ENCODE measurements at places on chromosomes 4 and X.

GRCh38 chr4:40630335-40631021 is 814 bp upstream of the RBM47 start:
- DNase-seq: no peak

DNA sequence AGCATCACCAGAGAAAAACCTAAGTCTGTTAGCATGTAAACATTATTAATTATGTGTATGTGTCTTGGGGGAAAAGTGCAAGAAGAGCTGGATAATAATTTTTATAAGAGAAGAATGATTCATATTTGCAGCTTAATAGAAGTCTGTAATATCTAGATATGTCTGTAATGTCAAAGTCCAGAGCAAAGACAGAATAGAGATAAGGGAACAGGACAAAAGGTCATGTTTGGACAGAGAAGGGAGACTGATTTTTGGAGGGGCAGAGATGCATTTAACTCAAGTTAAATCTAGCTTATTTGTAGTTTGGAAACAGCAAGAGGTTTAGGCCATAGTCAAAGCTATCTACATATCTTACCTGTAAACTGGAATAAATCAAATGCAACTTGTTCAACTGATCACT is 61.2 kb downstream of the MAGED1 start:
- DNase-seq: no peak

DNA sequence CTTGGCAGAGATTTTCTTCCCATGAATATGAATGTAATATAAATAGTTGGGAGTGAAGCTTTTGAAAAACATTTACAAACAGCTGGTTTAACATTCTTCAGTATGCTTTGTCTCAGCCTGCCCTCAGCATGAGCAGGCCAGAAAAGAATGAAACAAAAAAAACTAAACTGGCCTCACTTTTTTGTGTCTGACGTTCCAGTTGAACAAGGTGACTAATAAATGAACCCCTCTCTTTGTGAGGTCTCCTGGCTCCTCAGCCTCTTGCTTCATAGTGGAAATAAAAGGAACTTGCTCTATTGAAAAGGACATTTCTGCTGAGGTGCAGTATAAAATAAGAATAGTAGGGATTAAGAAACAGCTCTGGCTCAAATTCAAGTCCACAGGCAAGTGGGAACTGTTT is 9.4 kb downstream of the CHST7 start:
- peak; percentile 46 for DNase-seq

DNA sequence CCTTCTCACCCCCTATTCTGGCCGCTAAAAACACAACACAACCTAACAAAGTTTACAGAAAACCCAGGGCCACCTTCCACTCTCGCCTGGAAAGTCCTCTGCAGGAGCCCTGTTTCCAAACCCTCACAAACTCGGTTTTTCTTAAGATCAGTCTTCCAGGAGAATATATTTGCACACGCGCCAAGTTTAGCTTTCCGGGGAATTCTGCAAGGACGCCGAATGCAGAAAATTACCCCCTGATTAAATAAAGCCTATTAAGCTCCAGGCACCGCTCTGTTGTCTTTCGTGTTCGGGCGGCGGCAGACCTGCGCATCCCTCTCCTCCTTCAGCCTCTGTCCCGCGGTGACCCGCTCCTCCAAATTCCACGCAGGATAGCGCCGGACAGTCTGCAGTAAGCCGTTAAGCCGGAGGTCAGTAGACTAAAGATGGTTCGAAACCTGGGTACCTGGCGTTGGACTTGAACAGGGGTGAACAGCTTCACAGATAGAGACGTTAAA is 5.0 kb downstream of the MSX1 start:
- no peak for DNase-seq

DNA sequence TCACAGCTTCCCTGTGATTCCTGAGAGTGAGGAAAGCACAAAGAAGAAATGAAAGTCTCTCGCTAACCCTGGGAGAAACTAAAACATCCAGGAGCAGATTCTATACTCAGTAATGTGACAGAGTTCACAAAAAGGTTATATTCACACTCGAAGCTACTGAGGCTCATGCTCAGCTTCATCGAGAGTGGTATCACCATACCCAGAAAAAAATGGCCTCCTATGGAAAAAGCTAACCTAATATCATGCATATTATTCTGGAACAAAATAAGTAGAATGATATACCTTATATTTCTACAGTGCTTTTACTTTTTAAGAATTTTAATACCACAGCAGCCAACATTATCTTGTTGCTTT is 13.5 kb upstream of the CDKN2AIP start:
- DNase-seq: no peak

DNA sequence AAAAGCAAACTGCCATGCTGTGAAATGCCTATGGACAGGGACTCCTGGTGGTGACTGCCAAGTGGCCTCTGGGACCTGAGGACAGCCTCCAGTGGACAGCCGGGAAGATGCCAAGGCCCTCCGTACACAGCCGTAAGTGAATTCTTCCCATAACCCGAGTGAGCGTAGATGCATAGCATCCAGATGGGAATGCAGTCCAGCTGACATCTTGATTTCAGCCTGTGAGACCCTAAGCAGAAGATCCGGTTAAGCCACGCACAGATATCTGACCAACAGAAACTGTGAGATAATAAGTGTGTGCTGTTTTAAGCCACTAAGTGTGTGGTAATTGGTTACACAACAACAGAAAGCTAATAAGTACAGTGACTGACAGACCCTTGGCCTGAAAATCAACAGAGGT is 55.9 kb downstream of the TMEM156 start:
- no peak for DNase-seq

DNA sequence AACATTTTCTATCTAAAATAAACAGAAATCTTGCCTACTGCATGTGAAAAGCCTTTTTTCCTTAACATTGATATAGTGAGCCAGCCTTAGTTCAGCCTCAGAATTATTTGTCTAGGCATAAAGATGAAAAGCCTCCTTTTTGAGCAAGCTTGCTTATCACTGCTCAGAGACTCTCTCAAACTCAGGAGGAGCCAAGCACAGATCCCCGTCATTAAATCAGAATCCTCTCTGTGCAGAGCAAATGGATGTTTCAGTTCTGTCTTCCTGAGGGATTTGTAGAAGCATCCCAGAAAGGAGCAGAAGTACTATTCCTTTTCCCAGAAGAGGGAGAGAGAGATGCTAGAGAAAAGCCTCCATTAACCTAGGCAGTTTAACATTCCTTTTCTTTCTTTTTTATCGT is 186.9 kb upstream of the LNX1 start:
- no peak for DNase-seq

GRCh38 chrX:85024562-85024961 is 20.9 kb downstream of the APOOL start:
- DNase-seq: no peak

GRCh38 chr4:186002853-186003252 is 66.1 kb upstream of the TLR3 start:
- DNase-seq: no peak

DNA sequence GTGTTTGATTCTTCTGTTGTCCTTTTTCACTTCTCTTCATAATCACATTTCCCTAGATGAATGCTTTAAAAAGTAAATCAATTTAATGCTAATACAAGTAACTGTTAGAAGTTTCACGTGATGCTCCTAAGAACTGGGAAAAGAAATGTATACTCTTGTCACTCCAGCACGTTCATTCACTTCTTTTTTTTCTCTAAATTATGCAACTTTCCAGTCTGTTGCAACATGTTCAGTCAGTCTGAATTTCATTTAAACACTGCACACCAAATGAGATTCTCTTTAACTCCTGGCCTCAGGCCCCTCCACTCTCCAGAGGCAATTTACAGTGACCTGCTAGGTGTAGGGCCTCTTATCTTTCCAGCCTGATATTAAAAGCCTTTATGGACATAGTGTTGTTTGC is 321.9 kb downstream of the HS3ST1 start:
- no peak for DNase-seq

GRCh38 chrX:20394451-20394850 is 127.7 kb upstream of the RPS6KA3 start:
- DNase-seq: no peak

DNA sequence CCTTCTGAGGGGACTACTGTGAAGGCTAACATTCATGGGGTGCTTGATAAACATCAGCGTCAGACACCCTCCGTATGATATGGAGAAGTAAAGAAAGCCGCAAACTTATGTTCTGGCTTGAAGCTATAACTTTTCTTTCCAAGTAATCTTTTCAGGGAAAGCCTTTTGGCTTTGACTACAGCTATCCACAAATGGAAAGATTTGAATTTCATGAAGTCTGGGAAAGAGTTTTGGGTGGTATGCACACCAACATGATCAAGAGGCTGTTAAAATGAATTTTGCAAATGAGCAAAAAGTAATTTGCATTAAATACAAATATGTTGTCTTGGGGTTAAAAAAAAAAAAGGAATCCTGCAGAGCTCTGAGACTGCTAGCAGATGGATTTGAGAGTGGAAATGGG is 114.8 kb upstream of the LIMCH1 start:
- DNase-seq: no peak

DNA sequence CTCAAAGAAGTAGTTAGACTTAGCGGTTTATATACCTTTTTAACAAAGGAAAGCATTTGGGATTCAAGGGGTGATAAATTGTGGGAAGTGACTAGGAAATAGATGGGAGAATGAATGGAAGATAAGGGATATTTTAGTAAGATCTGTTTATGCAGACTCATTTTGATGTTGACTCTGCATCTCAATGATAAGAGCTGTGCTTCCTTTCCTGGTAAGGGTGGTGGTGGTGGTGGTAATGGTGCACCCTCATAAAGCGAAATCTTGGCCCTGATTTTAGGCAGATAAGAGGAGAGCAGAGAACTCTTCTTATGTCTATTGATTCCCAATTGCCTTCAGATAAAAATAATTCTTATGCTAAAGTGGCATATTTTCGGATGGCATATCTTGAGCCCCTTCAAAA is 197.1 kb downstream of the SPRY1 start:
- DNase-seq: no peak

- no peak for DNase-seq
Measured at GRCh38 chr4:105837037-105837436, 58.2 kb upstream of the NPNT start.

DNA sequence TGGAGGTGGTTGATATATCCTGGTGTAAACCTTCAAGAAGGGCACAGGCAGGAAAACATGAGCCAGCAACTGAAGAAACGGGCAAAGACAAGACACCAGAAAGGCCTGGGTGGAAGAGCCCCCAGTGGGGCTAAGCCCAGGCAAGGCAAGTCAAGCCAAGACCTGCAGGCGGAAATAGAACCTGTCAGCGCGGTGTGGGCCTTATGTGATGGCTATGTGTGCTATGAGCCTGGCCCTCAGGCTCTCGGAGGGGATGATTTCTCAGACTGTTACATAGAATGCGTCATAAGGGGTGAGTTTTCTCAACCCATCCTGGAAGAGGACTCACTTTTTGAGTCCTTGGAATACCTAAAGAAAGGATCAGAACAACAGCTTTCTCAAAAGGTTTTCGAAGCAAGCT is 7.2 kb downstream of the ZFP42 start:
- no peak for DNase-seq

DNA sequence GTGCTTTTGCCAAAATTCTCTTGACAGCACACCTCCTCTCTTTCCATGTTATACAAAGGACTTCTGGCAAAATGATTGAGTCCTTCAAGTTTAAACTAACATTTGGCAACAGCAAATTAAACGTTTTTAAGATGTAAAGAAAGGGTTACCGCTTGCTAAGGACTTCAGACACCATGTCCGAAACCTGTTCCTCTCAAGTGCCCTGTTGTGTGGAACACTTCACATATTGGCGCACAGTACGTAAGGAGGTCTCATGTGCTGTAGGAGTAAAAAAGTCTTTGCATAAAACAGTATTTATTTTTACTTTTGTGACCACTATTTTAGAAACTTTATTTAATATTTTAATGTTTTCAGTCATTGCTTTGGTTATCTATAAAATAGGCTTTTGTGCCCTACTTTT is 33.7 kb upstream of the HPRT1 start:
- DNase-seq: no peak

- DNase-seq: no peak
Measured at GRCh38 chr4:145375416-145375815, 106.2 kb upstream of the SMAD1 start.

GRCh38 chrX:104195489-104196084 is 29.3 kb downstream of the FAM199X start:
- DNase-seq: peak; percentile 41

- no peak for DNase-seq
Measured at GRCh38 chr4:100113096-100113495, 77.2 kb downstream of the DDIT4L start.

DNA sequence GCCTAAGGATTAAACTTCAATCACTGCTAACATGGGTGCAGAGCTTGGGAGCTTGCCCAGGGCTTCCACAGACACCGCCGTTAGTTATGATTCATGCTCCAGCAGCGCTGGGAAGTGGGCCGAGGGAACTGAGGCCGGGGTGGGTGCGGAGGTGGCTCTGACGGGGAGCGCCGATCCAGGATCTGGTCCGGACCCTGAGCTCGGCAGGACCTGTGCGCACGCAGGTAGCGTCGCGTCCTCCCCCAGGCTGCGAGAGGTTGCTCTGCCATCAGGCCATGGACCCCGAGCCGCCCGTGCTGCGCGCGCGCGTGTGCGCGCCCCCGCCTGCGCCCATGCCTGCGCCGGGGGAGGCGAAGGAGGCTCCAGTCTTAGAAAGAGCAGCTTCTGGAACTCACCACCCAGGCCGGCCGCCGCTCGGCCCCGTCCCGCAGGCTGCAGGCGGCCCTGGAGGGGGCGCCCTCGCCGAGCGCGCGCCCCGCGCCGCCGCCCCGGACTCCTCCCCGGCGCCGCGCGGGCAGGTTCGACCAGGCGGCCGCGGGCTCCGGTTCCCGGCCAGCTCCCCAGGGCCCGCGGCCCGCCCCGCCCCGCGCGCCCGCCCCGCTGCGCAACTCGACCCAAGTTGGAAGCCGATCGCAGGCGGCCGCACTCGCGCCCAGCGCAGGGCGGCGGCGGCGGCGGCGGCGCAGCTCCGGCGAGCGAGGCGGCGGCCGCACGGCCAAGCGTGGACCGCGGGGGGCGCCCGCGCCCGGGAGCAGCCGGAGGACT is 732 bp upstream of the ADRA2C start:
- DNase-seq: peak; percentile 76
